Thoracic aorta (tissue), 2 donors: ENCODE measurements at places on chromosomes 3 and 15.
A peak's percentile ranks its signal among the peaks of the same experiment; 100 is the strongest.

DNA sequence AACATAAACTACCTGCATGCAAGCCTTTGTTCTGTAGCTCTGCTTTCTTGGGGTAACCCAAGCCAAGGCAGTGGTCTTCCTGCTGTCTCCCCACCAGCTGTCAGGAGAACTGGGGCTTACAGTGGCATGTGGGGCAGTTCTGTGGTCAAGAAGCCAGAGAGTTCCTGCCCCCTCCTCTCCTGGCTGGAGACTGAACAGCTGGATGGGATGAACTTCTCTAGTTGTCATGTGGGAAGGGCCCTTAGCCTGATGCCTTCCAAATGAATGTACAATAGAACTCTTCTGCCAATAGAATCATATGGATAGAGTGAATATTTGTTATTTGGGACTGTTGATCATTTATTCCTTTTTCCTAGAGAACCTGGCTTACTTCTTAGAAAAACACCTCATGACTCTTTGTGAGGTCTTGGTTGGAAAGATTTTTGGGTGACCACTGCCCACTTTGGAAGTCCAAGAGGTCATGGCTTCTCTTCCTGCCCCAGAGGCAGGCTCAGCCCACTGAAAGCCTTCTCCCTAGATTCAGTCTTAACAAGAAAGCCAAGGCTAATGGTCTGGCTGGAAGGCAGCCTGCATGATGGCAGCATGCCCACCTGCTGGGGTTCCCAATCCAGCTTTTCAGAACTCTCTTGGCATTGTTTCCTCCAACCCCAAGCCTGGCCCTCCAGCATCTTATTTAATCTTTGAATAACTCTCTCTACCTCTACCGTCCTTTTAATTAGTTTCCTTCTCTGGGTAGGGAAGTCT lies 462.9 kb upstream of the PROK2 start:
- H3K27ac ChIP-seq = no peak overlapping the region
- no peak overlapping the region for H3K4me3 ChIP-seq
- peaks cover 58% of the 10 kb centered on the region for H3K4me1 ChIP-seq

GRCh38 chr3:125149462-125149861 lies 63.1 kb downstream of the SLC12A8 start:
- no peaks in the 10 kb centered on the region for H3K36me3 ChIP-seq
- no peak overlapping the region for H3K4me3 ChIP-seq
- H3K4me1 ChIP-seq = peaks cover 21% of the 10 kb centered on the region

GRCh38 chr3:134917631-134918030 lies 122.6 kb downstream of the EPHB1 start:
- H3K27ac ChIP-seq = no peak overlapping the region
- no peak overlapping the region for H3K4me3 ChIP-seq
- H3K27me3 ChIP-seq = no peaks in the 10 kb centered on the region
- no peaks in the 10 kb centered on the region for H3K4me1 ChIP-seq
- H3K36me3 ChIP-seq = no peaks in the 10 kb centered on the region
- no peak for DNase-seq

DNA sequence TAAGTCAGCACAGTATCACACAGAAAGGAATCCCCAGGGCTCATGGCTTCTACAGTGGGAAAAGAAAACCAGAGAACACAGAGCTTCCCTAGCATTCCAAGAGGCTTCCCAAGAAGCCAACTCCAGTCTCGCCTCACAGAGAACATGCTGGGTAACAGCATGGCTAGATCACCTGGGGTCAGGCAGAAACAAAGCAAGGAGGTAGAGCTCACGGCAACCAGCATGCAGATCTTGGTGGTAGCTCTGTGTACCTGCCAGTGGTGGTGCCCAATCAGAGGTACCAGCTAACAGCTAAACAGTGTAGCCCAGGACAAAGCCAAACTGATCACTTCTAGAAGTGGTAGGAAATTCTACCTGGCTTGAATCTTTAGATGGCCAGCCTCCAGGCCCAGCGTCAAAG lies 31.3 kb downstream of the POLQ start:
- H3K27me3 ChIP-seq = no peaks in the 10 kb centered on the region
- H3K4me3 ChIP-seq = no peak overlapping the region
- H3K27ac ChIP-seq = no peak overlapping the region
- DNase-seq = no peak
- no peaks in the 10 kb centered on the region for H3K36me3 ChIP-seq
- no peaks in the 10 kb centered on the region for H3K4me1 ChIP-seq

GRCh38 chr15:64731012-64731804 lies 44.2 kb downstream of the RBPMS2 start:
- H3K4me3 ChIP-seq = no peak overlapping the region
- no peaks in the 10 kb centered on the region for H3K4me1 ChIP-seq
- no peak overlapping the region for H3K27ac ChIP-seq
- no peaks in the 10 kb centered on the region for H3K36me3 ChIP-seq
- no peaks in the 10 kb centered on the region for H3K27me3 ChIP-seq

GRCh38 chr3:194274424-194275085 lies 76.6 kb downstream of the CPN2 start:
- H3K27me3 ChIP-seq = no peaks in the 10 kb centered on the region
- H3K27ac ChIP-seq = peak overlapping the region; percentile 63
- no peak overlapping the region for H3K4me3 ChIP-seq
- peaks cover 98% of the 10 kb centered on the region for H3K4me1 ChIP-seq

DNA sequence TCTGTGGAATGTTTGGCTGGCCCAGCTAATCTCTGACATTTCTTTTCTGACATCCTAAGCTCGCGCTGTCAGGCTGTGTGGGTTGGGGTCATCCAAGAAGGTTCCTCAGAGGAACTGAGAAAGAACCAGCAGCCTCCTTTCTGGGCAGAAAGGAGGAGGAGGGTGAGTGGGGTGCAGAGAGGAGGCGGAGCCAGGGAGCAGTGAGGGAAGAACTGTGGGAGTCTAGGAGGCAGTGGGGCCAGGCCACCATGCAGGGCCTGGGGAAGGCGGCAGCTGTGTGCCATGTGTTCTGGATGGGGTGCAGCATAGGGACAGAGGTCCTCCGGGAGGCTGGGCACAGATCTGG lies 5.3 kb downstream of the SEMA7A start:
- no peak for DNase-seq
- H3K4me3 ChIP-seq = no peak overlapping the region
- H3K27me3 ChIP-seq = peaks cover 4% of the 10 kb centered on the region
- H3K36me3 ChIP-seq = no peaks in the 10 kb centered on the region

DNA sequence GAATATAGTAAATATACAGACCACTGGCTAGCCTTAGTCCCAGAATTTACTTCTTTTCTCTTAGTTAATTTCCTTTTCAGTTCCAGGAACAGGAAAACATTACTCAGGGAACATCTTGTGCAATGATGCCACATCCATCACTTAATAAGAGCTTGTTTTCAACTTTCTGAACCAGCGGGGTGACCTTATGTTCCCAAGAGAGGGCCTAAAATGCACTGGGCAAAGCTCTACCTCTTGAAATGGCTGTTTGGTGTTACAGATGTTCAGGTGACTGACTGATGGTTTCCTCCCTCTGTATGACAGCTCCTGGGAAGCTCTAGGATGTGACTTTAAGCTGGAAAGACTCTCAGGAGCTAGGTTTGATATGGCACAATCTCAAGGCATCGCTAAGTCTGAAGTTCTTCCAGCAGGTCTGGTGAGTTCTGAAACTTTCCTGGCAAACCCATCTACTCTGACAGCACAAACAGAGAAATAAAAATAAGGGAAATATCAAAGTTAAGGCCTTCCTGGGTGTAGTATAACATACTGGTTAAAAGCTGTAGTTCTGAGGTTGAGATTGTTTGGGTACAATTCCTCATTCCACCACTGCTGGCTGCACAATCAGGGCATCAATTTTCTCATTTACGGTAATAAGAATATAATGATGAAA lies 98.6 kb downstream of the ZIC1 start:
- no peak overlapping the region for H3K4me3 ChIP-seq
- H3K27me3 ChIP-seq = no peaks in the 10 kb centered on the region
- H3K36me3 ChIP-seq = no peaks in the 10 kb centered on the region
- H3K27ac ChIP-seq = no peak overlapping the region
- H3K4me1 ChIP-seq = no peaks in the 10 kb centered on the region

- no peaks in the 10 kb centered on the region for H3K4me1 ChIP-seq
- H3K36me3 ChIP-seq = peaks cover 14% of the 10 kb centered on the region
- DNase-seq = no peak
- no peak overlapping the region for H3K4me3 ChIP-seq
Measured at GRCh38 chr3:124513610-124513997, 216.6 kb upstream of the UMPS start.

DNA sequence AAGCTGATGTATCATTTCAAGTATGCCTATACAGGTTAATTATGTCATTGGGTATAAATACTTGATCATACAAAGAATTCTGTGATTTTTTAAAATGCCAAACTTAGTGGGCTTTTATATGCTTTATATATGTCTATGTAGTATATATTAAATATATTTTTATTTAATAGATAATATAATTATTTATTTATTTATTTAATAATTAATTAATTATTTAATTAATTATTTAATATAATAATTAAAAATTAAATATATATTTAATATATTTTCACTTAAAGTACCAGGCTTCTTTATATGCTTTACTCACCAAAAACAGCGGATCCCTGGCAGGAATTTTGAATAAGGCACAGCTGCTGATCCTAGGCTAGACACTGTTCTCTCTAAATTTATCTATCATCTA lies 687.0 kb downstream of the VGLL3 start:
- H3K27ac ChIP-seq = no peak overlapping the region
- DNase-seq = no peak
- H3K27me3 ChIP-seq = no peaks in the 10 kb centered on the region
- no peaks in the 10 kb centered on the region for H3K36me3 ChIP-seq
- no peak overlapping the region for H3K4me3 ChIP-seq

GRCh38 chr3:121883507-121883906 lies 10.7 kb upstream of the SLC15A2 start:
- no peaks in the 10 kb centered on the region for H3K27me3 ChIP-seq
- H3K4me1 ChIP-seq = no peaks in the 10 kb centered on the region
- no peak for DNase-seq
- no peak overlapping the region for H3K27ac ChIP-seq
- no peak overlapping the region for H3K4me3 ChIP-seq

- no peak for DNase-seq
- H3K27me3 ChIP-seq = no peaks in the 10 kb centered on the region
- no peak overlapping the region for H3K27ac ChIP-seq
- H3K4me1 ChIP-seq = no peaks in the 10 kb centered on the region
- no peaks in the 10 kb centered on the region for H3K36me3 ChIP-seq
Measured at GRCh38 chr3:187519428-187519890, 150.7 kb downstream of the SST start.

DNA sequence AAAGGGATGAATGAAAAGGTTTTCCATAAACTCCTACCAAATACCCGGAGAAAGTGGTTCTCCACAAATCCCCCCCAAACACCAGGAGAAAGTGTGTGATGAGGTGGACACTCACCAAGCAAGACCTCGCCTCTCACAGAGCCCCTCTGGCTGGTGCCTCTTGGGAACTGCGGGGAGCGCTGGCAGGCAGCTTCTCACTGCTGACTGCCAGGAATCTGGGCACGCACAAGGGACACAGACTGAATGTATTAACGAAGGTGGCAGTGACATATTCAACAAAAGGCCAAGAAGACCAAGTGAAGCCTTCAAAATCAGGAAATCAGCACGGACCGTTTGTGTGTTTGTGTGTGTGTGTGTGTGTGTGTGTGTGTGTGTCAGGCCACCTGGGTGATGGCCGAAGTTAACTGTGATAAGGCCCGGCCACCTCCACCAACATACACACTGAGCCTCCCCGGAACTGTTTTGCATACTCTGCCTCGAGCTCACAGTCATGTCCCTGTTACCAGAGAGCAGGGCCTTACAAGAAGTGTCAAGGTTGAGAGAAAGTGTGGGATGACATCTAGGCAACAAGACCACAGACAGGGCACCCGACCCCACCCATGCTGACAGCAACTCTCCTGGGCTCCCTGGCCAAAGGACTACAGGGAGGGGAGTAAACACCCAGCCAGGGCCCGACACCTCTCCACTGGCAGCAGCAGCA lies 18.0 kb downstream of the ATP10A start:
- H3K36me3 ChIP-seq = no peaks in the 10 kb centered on the region
- DNase-seq = no peak
- peaks cover 70% of the 10 kb centered on the region for H3K4me1 ChIP-seq

DNA sequence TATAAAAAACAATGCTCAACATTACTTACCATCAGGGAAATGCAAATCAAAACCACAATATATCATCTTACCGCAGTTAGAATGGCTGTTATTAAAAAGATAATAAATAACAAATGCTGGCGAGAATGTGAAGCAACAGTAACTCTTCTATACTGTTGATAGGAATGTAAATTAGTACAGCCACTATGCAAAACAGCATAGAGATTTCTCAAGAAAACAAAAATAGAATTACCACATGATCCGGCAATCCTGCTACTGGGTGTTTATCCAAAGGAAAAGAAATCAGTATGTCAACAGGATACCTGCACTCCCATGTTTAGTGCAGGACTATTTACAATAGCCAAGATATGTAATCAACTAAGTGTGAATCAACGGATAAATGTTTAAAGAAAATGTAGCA lies 48.1 kb downstream of the ADAM10 start:
- H3K36me3 ChIP-seq = no peaks in the 10 kb centered on the region
- H3K4me3 ChIP-seq = no peak overlapping the region
- no peak overlapping the region for H3K27ac ChIP-seq
- no peaks in the 10 kb centered on the region for H3K27me3 ChIP-seq
- H3K4me1 ChIP-seq = no peaks in the 10 kb centered on the region

DNA sequence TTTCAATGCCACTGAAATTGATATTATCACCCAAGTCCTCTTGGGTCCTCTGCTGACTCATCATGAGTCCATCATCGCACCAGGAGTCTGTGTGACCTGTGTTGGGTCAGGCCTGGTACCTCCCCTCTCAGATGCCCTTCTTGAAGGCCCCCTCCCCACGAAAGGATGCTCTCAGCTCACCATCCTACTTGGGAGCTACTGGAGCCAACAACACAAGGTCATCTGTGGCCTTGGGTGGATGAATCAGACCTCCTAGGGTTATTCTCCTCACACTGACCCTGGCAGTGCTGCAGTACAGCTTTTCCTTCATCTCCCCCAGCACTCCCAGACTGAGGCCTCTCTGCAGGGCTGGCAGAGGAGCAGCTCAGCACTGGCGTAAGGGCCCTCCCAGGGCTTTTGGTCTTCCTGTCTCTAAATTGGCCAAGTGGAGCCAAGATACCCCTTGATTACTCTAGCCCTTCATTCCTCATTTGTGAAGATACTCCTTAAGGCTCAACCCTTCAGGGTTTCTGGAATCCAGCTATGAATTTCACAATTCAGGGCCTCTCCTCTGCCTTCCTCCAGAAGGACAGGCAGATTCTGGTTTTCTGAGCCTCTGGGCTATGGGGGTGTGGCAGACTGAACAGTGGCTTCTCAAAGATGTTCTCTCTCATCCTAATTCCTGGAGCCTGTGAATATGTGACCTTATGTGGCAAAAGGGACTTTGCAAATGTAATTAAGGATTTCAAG lies 80.7 kb upstream of the GSK3B start:
- no peaks in the 10 kb centered on the region for H3K36me3 ChIP-seq
- no peaks in the 10 kb centered on the region for H3K27me3 ChIP-seq
- no peak overlapping the region for H3K4me3 ChIP-seq
- no peak for DNase-seq
- peaks cover 12% of the 10 kb centered on the region for H3K4me1 ChIP-seq
- H3K27ac ChIP-seq = no peak overlapping the region

- H3K27ac ChIP-seq = peak overlapping the region; percentile 66
- H3K36me3 ChIP-seq = no peaks in the 10 kb centered on the region
- H3K4me3 ChIP-seq = peak overlapping the region; percentile 15
- no peaks in the 10 kb centered on the region for H3K27me3 ChIP-seq
Measured at GRCh38 chr3:66052721-66053549, 14.2 kb upstream of the MAGI1 start.
